Gastroesophageal sphincter (tissue), 4 donors: ENCODE measurements at places on chromosomes 11 and 22. TPM values are rescaled to one million over a fixed set of nuclear protein-coding genes. Genes with fewer than 3 reads are reported as not detected.

XKR3 gene
- total RNA-seq: not detected

RIMBP3B gene
- 0.12 TPM for total RNA-seq

ASPHD2 gene
- 1.0 TPM for total RNA-seq

TRIM21 gene
- total RNA-seq: 16.1 TPM

SAA4 gene
- 1.5 TPM for total RNA-seq

C11orf42 gene
- not detected for total RNA-seq

HINFP gene
- total RNA-seq: 19.0 TPM

P2RY6 gene
- total RNA-seq: 1.8 TPM

PPP2R5B gene
- total RNA-seq: 32.8 TPM

CCDC116 gene
- 0.16 TPM for total RNA-seq

OR56A3 gene
- total RNA-seq: not detected

APOL2 gene
- total RNA-seq: 35.5 TPM

MS4A12 gene
- total RNA-seq: not detected

OMP gene
- total RNA-seq: not detected

DEFB131B gene
- not detected for total RNA-seq

IGHMBP2 gene
- 28.3 TPM for total RNA-seq

PKDREJ gene
- total RNA-seq: 0.10 TPM

DDX25 gene
- total RNA-seq: not detected

NECTIN1 gene
- total RNA-seq: 3.4 TPM

SLC22A9 gene
- not detected for total RNA-seq

PAMR1 gene
- total RNA-seq: 17.3 TPM

KCNJ11 gene
- 3.5 TPM for total RNA-seq

KIAA1671 gene
- total RNA-seq: 20.9 TPM

TENM4 gene
- 11.7 TPM for total RNA-seq

ZNF280B gene
- total RNA-seq: 0.47 TPM

ENTHD1 gene
- not detected for total RNA-seq

KCNJ1 gene
- not detected for total RNA-seq

RTN4RL2 gene
- total RNA-seq: 2.3 TPM

NCF4 gene
- total RNA-seq: 5.4 TPM

OR51G1 gene
- total RNA-seq: not detected

BAIAP2L2 gene
- not detected for total RNA-seq

GLYAT gene
- total RNA-seq: not detected

OR52N4 gene
- not detected for total RNA-seq
